ENCODE measurements at places on chromosomes 12 and 14. TPM values are rescaled to one million over a fixed set of nuclear protein-coding genes. Genes with fewer than 3 reads are reported as not detected.

Gene VRK1
- 20.3 TPM for total RNA-seq

Gene ASCL1
- 0.34 TPM for total RNA-seq

Gene SELPLG
- total RNA-seq: 2.6 TPM

Gene KLRD1
- 0.40 TPM for total RNA-seq

Gene CCDC196
- total RNA-seq: not detected

Gene HOXC4
- not detected for total RNA-seq

Gene NRXN3
- 8.2 TPM for total RNA-seq

Gene YLPM1
- 71.9 TPM for total RNA-seq

Gene CYP46A1
- 0.46 TPM for total RNA-seq

Gene DYNLL1
- 166 TPM for total RNA-seq

Gene NGB
- total RNA-seq: not detected

Gene HOXC9
- total RNA-seq: 3.0 TPM

Gene NOVA1
- total RNA-seq: 1.8 TPM

Gene TPPP2
- total RNA-seq: 9.4 TPM

Gene TMEM179
- total RNA-seq: 1.4 TPM

Gene INSM2
- total RNA-seq: 1.2 TPM

Gene INHBE
- total RNA-seq: not detected

Gene FGF23
- not detected for total RNA-seq

Gene KHNYN
- total RNA-seq: 57.0 TPM
